ENCODE measurements at places on chromosomes 1 and 21. TPM values are rescaled to one million over a fixed set of nuclear protein-coding genes. Genes with fewer than 3 reads are reported as not detected.

C1orf146 gene
- total RNA-seq, result not detected

C1orf74 gene
- total RNA-seq, result 1.6 TPM

CENPL gene
- 1.5 TPM for total RNA-seq

GREM2 gene
- not detected for total RNA-seq

ARHGAP30 gene
- 1.4 TPM for total RNA-seq

KRTAP12-4 gene
- not detected for total RNA-seq

PKP1 gene
- not detected for total RNA-seq

TRIM17 gene
- not detected for total RNA-seq

LCE1C gene
- total RNA-seq, result not detected

SELE gene
- 0.94 TPM for total RNA-seq

LRP8 gene
- total RNA-seq, result 3.6 TPM

LCE6A gene
- not detected for total RNA-seq

FCGR2B gene
- total RNA-seq, result 4.5 TPM

MAN1C1 gene
- 9.4 TPM for total RNA-seq

FAM72D gene
- total RNA-seq, result not detected

AMY2A gene
- total RNA-seq, result 1.7 TPM
